ENCODE measurements at places on chromosomes 3 and 15.

GRCh38 chr15:62165104-62165792, at the start of gene C2CD4B:
Gene C2CD4B, minus strand, starts transcription at chr15:62165285. Its CDS starts 301 bp downstream, at chr15:62164984.
- DNase-seq = no peak

DNA sequence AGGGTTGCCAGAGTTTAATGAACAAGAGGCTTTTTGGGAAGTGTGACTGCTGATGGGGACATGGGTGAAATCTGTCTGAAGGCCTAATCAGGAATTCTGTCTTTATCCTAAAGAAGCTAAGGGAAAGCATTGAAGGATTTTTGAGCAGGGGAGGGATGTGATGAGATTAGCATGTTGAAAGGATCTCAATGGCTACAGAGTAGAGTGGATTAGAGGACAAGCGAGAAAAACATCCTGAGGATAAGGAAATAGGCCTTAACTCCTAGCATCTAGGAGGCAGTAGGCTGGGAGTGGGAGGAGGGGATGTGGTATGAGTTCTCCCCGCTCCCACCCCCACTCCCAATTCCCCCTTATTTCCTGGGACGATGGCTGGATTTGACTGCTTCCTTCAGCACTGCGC, 35.1 kb upstream of the SNTN start:
- no peak for DNase-seq

DNA sequence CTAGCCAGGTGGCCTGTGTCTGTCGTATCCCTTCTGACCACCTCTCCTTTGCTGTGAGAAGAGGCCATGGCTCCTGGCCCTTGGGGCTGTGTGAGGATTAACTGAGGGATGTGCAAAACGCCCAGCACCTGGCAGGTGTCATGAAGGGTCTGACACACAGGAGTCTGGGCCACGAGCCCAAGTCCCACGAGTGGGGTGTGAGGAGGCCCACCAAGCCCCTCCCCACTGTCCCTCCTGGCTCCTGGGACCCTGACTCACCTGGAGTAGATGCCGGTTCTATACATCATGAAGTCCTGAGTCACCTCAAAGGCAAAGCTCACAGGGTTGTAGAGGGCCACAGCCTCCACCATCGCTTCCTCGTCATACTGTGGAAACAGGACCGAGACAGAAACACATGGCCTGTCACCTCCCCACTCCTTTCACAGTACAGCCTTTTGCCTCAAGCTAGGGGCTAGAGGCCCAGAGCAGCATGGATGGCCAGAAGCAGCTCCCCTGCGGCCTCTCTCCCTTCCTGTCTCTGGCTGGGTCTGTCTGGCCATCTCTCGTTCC, 19.7 kb downstream of the CTSH start:
- DNase-seq = no peak

- DNase-seq = no peak
Observed at GRCh38 chr15:41011055-41011815, 58.0 kb downstream of the CHAC1 start.

GRCh38 chr3:174755833-174756829, 103.0 kb upstream of the NAALADL2 start:
- no peak for DNase-seq

GRCh38 chr3:17915341-17915740, 172.9 kb upstream of the TBC1D5 start:
- no peak for DNase-seq
